ENCODE measurements at places on chromosomes 3 and 15.

DNA sequence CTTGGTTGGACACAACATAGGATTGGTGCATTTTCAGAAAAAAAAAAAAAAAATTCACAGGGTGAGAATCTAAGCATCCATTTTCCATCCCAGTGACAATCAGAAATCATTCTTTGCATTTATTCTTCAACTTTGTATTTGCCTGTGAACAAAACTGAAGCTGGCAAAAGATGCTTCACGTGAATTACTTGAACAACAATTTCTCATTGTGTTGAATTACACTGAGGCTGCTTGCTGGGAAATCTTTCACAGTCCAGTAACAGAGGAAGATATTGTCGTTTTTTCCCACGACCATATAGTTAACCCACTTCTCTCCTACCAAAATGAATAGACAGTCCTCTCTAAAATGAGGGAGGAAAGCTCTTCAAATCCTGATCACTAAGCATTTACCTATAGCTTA lies 4.3 kb upstream of the SLCO3A1 start:
- no peak for DNase-seq

- DNase-seq = no peak
Measured at GRCh38 chr15:94532226-94532625, 300.9 kb downstream of the MCTP2 start.

- DNase-seq = no peak
Measured at GRCh38 chr3:40572588-40572987, 47.8 kb downstream of the ZNF621 start.

- no peak for DNase-seq
Measured at GRCh38 chr3:108117241-108117775, 26.5 kb upstream of the CD47 start.

DNA sequence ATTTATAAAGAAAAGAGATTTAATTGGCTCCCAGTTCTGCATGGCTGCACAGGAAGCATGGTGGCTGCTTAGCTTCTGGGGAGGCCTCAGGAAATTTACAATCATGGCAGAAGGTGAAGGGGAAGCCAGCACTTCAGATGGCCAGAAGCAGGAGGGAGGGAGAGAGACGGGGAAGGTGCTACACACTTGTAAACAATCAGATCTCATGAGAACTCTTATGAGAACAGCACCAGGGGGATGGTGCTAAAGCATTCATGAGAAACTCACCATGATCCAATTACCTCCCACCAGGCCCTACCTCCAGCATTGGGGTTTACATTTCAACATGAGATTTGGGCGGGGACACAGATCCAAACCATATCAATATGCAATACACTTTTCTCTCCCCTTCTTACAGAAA lies 73.7 kb downstream of the ECT2 start:
- no peak for DNase-seq

DNA sequence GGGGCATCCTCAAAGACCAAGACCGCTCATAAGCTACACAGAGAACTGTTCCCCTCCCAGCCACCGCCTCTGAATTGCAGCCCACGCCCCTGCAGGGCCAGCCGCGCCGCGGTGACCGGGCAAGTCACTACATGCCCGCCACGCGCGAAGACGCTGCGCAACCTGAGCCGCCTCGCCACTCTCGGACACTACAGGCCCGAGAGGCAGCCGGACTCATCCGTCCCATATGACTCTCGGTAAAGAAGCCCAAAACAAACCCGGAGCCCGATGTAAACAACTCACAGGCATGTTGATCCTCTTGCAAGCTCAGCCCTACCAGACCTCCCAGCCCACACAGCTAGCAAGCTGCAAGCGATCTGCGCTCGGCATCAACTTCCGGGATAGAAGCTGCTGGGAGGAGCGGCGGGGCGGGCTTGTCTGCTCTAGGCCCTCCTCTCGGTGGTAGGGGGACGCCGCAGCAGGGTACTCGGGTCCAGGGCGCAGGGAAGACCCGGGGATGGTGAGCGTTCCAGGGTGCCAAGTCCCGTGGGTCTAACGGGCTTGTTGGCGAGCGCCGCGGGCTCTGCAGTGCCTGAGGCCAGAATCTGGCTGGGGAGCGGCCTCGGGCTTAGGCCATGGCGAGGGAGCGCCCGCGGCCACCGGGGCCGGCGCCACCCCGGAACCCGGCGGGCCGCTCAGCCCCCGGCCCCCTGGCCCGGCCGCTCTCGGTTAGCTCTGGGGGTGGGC lies at the start of gene RPS27L:
Gene RPS27L (minus strand): TSS at position 360 of the 726 bp plus-strand sequence. CDS start 72 bp downstream, at position 288.
- peak; percentile 93 for DNase-seq

- DNase-seq = no peak
Measured at GRCh38 chr3:69014022-69014580, 617 bp upstream of the EOGT start.

GRCh38 chr3:143060906-143061305 lies 58.7 kb upstream of the CHST2 start:
- DNase-seq = peak; percentile 79

DNA sequence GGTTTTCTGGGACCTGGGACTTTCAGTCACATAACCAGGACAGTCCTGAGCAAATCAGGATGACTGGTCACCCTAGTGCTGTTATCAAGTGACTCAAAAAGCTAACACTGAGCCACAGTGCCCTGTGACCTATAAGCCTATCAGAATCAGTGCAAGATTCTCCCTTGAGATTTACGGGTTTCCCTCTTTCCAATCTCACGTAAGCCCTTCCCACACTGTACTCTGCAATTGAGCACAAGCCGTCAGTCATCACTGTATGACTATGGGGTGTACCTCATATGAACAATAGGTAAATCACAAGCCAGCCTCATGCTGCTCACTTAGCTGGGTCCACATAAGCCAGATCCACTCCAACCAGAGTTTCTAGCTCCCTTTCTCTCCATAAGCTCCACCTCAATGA lies 21.0 kb upstream of the CLDN18 start:
- peak; percentile 1 for DNase-seq

- DNase-seq = no peak
Measured at GRCh38 chr15:60000824-60001609, 3.1 kb upstream of the FOXB1 start.

DNA sequence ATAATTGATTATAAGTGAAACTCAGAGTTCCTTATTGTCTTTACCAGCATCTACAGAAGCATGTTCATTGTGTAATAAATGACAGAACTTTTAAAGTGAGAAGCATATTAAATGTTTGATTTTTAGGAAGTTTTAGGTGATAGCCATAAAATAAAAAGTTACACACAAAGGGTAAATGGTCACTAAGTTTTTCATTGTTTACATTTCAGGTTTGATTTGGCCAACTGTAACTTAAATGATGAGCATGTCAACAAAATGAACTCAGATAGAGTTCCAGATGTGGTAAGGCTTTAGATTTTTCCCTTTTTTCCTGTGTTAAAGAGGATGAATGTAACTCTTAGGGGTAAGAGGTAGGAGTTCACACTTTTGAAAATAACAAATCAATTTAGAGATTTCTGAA lies 25.9 kb downstream of the NMD3 start:
- no peak for DNase-seq

DNA sequence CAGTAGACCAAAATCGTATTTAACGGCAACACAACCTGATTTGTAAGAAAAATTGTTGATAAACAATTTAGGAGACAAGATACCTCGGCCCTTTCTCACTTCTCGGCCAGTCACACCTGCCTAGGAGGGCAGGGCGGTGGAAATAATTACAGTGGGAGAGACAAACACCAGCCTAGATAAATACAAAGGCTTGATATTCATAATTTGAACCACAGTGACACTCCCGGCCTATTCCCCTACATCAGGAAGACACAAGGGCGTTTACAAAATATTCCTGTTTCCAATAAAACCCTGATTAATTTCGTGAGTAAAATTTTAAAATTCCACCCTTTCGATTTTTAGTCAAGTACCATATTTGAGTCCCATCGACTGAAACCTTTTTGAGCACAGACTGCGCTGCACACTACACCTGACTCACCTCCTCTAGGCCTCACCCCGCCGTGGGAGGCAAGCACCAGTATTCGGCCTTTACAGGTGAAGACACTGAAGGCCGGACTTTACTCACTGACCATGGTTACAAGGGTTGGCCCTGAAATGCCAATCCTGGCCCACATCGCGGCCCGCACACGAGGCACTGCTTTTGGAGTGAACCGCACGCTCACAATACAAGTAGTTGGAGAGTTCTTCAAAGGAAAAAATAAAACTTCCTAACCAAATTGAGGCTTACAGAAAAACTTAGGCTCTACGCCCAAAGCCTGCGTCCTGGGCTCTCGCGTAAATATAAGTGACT lies 794 bp downstream of the ARPP19 start:
- peak; percentile 39 for DNase-seq

- DNase-seq = no peak
Measured at GRCh38 chr15:85019815-85020590, 38.3 kb downstream of the PDE8A start.

DNA sequence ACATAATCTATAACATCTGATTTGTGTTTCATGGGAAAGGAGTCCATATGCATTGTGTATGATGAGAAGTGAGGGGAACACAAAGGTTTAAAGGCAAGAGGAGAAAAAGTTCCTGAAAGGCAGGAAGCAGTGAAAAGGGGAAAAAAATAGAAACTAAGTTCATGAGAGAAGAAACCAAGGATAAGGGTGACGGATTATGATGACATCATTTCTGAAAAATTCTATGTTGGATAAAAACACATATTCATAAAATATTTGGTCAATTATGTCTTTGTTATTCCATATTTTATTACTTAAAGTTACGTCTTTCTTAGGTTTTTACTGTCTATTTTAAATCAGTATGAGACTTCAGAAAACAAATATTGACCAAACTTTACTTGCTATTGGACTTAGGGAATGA lies 48.6 kb upstream of the CP start:
- no peak for DNase-seq

- DNase-seq = no peak
Measured at GRCh38 chr3:39090922-39091321, 16.5 kb downstream of the GORASP1 start.

DNA sequence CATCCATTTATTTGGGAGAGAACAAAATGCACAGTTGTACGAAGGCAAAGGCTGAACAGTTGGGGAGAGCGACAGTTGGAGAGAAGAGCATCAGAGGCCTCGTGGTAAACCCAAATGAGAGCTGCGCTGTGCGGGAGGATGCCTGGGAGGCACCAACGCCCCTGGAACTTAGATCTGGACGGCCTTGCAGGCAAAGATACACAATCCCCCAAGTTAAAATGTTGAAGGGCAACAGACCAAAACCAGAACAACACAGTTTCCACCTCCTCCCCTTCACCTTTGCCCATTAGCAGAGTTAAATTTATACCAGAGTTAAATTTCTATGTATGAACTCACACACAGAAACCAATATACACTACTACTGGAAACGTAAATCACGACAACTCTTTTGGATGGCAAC lies 339.6 kb downstream of the RORA start:
- no peak for DNase-seq

DNA sequence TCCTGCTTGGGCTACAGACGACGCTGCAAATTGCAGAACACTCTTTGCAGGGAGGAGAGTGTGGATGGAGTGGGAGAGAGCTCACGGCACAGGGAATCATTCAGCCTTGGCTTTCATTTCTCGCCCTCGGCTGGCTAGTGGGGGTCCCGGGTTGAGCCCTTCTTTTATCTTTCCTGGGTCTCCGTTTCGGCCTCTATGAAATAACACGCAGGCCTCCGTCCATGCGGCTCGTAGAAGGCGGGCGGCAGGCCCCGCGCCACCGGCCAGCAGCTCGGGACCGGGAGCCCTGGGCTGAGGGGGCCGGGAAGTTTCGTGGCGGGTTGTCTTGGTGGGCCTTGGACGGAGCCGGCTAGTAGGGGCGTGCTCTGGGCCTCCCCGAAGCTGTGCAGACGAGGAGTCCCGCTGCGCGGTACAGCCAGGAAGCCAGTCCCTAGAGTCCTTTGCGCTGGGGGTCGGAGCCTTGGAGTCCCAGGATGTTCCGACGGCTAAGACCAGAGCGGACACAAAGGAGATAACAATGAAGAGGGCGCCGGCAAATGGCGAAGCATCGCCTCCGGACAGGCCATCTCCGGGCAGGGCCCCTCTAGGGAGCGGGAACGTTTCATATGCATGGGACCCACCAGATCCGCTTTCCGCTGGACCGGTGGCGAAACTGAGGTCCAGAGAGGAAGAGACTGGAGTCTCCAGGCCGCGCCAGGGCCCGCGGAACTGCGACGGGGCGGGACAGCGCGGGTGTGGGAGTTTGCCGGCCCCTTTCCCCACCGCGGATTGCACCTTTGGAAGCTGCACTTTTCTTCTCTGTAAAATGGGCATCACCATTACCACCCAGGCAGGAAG lies 4.3 kb downstream of the RNU6-1 start:
- no peak for DNase-seq

DNA sequence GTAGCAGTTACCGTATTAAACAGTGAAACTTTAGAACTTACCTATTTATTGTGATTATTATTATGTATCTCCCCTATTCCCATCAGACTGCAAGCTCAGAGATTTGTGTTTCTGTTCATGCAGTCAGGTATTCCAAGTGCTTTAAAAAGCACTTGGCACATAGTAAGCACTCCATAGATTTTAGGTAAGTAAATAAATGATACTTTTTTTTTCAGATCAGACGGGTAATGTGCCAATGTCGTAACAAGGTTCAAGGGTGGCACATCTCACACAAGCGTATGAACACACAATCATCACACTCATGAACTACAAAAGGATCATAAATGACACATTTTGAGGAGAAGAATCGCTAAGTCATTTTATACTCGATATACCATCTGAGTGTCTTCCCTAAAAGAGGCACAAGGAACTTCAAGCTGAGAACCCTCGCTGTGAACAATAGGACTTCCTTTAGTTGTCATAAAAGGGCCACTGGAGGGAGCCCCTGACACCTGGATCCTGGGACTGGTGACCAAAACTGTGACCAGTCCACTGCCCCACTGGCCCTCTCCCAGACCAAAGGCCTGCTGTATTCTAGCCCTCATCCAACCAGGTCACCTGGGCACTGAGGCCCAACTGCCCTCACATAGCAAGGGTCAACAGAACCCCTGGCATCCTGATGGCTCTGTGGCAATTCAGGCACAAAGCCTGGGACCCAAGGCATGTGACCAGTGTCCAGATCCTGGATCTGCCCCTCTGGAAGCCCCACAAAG lies 32.1 kb downstream of the KIF9 start:
- DNase-seq = no peak

DNA sequence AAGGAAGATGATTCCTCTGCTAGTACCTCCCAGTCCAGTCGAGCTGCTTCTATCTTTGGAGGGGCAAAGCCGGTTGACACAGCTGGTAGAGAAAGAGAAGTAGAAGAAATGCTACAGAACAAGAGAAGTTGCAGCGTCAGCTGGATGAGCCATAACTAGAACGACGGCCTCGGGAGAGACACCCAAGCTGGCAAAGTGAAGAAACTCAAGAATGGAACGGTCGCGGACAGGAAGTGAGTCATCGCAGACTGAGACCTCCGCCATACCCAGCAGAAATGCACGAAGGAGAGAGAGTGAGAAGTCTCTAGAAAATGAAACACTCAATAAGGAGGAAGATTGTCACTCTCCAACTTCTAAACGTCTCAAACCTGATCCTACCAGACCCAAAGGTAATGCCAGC lies 19.0 kb upstream of the PARP14 start:
- DNase-seq = peak; percentile 67

Measured in activated CD4-positive, alpha-beta T cell treated with anti-CD3 and anti-CD28 coated beads, Interleukin-2, Interleukin-6, amounts not matched to agents 100 ng/mL and 50 ng/mL, durations not matched to agents 16 hours and 8 hours (primary cell).